ENCODE measurements at places on chromosomes 5 and 9.

GRCh38 chr9:111023128-111023527 lies 15.1 kb downstream of the LPAR1 start:
- no peak for DNase-seq

DNA sequence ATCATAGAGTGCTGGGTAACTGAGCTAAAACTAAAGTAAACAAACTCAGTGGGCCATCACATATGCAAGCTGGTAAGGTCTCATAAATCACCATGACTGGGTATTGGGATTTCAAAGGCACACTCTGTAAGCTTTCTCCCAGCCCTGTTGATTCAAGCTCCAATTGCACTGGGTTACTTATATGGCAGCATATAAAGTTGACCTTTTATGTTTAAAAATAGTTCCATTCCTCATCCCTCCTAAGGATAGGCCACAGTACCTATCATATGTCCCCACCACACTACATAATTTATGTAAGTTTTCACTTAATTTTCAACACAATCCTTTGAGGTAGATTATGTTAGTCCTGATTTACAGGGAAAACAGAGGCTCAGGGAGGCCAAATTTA lies 438.4 kb downstream of the RAB3C start:
- DNase-seq, result no peak

- no peak for DNase-seq
Observed at GRCh38 chr5:163303718-163304117, 133.7 kb upstream of the CCNG1 start.

- no peak for DNase-seq
Observed at GRCh38 chr9:83336706-83337105, 201.5 kb downstream of the FRMD3 start.

DNA sequence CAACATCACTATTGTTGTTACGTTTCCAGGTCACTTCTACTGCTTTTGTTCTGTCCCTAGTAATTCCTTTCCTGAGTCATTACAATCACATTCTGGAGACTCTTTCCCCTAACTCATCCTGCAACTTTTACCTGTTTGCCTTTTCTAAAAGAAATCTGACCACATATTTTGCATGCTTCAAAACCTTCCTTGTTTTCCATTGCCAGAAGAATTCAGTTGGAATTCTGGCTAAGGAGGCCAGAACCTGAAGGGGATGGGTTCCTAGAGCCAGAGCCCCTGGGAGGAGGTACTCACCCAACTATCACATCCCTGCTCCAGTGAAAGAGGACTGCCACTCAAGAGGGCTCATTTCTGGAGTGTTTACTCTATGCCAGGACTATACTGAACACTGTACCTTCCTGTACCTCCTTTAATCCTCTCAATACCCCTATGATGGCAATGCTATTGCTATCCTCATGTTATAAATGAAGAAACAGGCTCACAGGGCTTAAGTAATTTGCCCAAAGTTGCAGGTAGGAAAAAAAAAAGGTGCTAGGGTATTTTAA lies 42.8 kb upstream of the MAST4 start:
- no peak for DNase-seq

DNA sequence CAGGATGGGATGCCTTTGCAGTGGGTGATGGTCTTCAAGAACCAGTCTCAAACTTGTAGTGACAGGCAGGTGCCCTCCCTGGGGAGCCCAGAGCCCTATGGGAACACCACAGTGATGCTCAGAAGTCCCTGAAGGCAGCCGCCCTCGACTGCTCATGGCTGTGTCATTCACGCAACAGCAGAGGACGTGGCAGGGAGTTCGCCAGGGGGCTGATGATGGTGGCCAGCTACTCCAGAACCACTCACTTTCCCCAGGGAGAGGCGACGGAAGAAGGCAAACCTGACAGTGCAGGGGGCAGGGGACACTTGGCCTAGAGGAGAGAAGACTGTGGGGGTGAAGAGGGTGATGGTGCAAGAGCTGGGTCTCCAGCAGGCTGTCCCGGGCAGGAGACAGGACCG lies 4.0 kb downstream of the IL13 start:
- DNase-seq, result no peak

GRCh38 chr5:6090079-6090654 lies 288.2 kb downstream of the MED10 start:
- no peak for DNase-seq

DNA sequence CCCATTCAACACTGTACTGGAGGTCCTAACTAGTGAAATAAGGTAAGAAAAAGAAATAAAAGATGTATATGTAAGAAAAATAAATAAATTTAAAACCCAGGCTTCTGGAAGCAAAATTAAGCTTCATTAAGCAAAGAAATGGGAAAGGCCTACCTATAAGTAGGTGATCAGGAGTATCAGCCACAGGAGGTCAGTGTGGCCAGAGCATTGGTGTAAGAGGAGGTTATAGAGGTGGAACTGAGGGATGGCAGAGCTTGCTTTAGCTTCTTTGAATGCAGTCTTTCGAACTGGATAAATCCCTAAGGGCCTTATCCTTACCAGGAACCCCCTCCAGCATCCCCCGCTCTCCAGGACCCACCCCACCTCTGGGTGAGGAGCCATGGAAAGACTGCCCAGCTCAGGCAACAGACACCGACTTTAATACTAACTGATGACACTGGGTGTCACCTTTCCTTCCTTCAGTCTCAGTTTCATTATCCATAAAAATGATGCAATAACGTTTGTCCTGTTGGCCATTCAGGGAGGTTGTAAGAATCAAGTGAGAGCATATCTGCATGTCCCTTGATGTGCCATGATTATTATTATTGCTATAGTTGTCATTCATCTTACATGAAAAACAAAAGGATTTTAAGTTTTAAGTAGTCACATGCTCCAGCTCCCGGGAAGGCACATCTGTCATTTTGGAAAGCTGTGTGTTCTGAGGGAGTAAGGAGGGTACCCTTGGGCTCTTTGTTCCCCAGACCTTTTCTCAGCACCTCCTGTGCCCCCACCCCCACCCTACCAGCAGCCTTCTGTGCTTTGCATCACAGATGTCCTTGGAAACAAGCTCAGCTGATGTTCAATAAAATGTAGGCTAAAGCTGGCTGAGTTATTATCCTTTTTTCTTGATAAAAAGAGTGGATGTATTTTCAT lies 50.8 kb upstream of the CTNNA1 start:
- DNase-seq, result no peak

- DNase-seq, result no peak
Observed at GRCh38 chr5:56455417-56455816, 222.3 kb upstream of the ANKRD55 start.

Data from activated CD4-positive, alpha-beta T cell treated with anti-CD3 and anti-CD28 coated beads, Interleukin-2, amount 50 U/mL, for 16 hours (primary cell).